ENCODE measurements at places on chromosomes 1 and 21. TPM values are rescaled to one million over a fixed set of nuclear protein-coding genes. Genes with fewer than 3 reads are reported as not detected.
A peak's percentile ranks its signal among the peaks of the same experiment; 100 is the strongest.

The C1orf210 gene
- not detected for polyA plus RNA-seq

The SMG7 gene
- polyA plus RNA-seq: 23.8 TPM

The USH2A gene
- not detected for polyA plus RNA-seq

The RUNX3 gene
- not detected for polyA plus RNA-seq

The NT5C1A gene
- not detected for polyA plus RNA-seq

The SLC35A3 gene
- 3.6 TPM for polyA plus RNA-seq

The ZNF683 gene
- polyA plus RNA-seq: not detected

The CASQ2 gene
- not detected for polyA plus RNA-seq

The IL19 gene
- not detected for polyA plus RNA-seq

The H6PD gene
- polyA plus RNA-seq: 24.5 TPM

The VANGL2 gene
- not detected for polyA plus RNA-seq

The HCN3 gene
- polyA plus RNA-seq: 4.6 TPM

The TP53BP2 gene
- 10.6 TPM for polyA plus RNA-seq

The TNFAIP8L2 gene
- 0.06 TPM for polyA plus RNA-seq

The NUAK2 gene
- 1.5 TPM for polyA plus RNA-seq

The CXADR gene
- 3.2 TPM for polyA plus RNA-seq

The OXCT2 gene
- 0.84 TPM for polyA plus RNA-seq

The GPR52 gene
- 0.33 TPM for polyA plus RNA-seq

The GNG5 gene
- polyA plus RNA-seq: 143 TPM

GRCh38 chr21:31908106-31909031 is 35.5 kb downstream of the HUNK start:
- DNase-seq: no peak

DNA sequence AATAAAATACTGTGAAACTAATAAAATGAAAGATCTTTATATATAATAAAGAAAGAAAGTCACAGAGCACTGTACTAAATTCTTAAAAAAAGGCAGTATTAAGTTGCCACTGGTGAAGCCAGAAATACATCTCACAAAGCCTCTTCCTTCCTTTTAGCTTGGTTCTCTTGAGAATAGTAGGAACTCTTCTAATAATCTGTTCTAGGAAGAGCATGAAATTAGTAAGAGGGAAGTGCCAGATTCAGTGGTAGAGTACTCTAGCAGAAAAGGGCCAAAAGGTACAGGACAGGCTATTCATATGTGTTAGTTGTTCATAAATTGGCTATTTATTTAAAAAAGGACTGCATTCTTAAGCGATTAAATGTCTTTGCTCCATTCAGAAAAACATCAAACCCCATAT is 33.7 kb downstream of the CTTNBP2NL start:
- DNase-seq: peak; percentile 43

DNA sequence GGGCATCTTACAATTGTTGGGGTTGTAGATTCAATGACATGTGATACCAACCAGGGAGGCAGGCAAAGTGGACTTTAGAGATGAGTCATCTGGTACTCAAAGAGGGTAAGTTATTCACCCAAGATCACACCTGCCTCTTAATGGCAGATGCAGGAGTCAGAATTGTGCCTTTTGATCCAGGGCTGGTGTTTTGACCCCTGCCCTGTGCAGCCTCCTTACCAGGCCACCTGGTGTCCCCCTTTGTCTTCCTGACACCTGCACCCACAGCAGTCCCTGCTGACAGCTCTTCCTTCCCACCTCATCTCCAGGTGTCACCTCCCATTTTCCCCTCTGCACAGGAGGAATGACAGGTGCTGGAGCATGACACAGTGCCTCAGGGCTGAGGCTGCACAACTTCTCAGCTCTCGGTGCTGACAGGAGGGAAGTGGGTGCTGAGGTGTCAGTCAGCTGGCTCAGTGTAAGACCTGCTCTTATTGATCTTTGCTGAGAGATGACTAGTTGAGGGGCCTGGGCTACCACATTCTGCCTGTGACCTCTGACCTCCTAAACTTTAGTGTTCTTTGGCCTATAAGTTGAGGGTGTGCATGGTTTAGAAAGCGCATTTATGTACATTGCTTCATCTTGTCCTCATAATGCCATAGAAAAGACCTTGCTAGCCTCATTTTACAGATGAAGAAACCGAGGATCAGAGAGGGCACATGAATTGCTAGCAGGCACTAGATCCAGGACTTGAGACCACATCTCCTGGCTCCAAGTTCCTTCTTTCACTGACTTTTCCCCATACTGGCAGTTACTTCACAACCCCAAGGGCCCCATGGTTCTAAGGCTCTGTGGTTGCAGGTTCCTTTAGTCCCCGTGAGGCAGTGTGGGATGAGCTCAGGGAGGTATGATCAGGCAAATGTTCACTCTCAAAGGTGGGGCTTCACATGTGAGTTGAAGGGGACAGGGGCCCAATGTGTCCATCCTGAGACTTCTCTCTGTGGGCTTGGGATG is 31.3 kb downstream of the CACNA1E start:
- DNase-seq: no peak

GRCh38 chr1:219991511-219991810 is 54.8 kb downstream of the EPRS1 start:
- no peak for DNase-seq

GRCh38 chr21:45409466-45410150 is 4.6 kb downstream of the COL18A1 start:
- DNase-seq: no peak

DNA sequence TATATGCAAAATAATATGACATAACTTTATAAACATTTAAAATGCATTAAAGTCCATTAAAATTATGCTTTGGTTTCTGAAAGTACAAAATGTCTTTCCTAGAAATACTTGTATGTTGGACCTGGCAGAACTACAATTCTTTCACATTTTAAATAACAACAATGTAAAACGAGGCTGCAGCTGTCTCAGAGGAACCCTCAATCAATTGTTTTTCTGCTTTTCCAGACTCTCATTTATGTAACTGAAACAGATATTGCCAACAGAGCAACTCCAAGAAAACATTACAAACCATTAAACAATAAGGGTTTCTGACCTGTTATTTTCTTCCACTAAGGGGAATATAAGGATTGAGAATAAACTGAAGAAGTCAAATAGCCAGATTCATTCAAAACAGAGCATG is 1193.4 kb downstream of the NCAM2 start:
- no peak for DNase-seq

DNA sequence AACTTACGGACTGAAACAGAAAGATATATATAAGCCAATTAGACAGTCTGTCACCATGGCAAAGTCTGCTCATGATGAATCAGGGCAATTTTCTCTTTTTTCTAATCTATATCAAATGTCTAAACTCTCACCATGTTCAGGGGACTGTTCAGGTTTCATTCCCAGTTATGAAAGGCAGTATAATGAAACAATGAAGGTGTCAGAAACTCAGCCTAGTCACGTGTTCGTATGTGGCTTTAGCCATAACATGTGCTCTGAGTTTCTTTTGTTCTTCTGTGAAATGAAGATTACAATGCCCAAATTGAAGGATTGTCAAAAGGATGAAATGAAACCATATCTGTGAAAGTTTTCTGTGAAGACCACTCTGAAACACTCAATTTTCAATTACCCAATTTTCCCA is 392.9 kb downstream of the DSCAM start:
- DNase-seq: no peak

GRCh38 chr1:27388337-27389005 is 4.0 kb upstream of the GPR3 start:
- peak; percentile 46 for DNase-seq

- no peak for DNase-seq
These were observed 46.2 kb downstream of the YARS1 start for GRCh38 chr1:32770741-32771548.

GRCh38 chr1:79899914-79900313 is 893.4 kb upstream of the ADGRL4 start:
- DNase-seq: peak; percentile 69

DNA sequence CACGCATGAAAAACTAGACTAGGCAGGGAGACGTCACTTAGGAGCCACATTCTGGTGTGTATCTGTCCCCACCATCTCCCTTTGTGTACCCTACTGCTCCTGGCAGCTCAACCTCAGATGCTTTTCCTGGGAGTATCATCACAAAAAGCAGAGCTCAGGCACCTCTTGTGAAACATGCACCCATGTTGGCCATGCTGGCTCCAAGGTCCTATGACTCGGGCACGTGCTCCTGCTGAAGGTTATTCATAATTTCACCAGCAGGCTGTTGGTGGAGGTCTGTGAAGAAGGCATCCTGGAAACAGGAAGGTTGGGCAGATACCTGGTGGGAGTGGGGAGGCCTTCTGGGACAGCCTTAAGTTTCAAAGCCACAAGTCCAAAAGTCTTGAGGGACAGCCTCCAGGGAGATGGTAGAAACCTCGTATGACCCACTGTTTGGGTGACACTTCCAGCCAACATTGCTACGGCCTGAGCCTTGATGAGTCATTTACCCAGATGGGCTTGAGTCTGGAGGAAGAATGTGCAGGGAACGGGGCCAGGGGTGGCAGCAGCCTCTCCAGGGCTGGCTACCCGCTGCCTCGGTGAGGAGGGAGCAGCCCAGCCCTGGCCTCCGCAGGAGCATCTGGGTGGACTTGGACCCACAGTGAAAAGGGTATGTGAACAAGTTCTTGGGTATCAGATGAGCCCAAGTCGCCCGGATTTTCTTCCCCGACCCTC is 75.8 kb downstream of the PGBD5 start:
- no peak for DNase-seq

- no peak for DNase-seq
These were observed 24.8 kb downstream of the TP53BP2 start for GRCh38 chr1:223820971-223821370.

GRCh38 chr21:16891821-16892220 is 621.0 kb upstream of the CXADR start:
- peak; percentile 88 for DNase-seq

DNA sequence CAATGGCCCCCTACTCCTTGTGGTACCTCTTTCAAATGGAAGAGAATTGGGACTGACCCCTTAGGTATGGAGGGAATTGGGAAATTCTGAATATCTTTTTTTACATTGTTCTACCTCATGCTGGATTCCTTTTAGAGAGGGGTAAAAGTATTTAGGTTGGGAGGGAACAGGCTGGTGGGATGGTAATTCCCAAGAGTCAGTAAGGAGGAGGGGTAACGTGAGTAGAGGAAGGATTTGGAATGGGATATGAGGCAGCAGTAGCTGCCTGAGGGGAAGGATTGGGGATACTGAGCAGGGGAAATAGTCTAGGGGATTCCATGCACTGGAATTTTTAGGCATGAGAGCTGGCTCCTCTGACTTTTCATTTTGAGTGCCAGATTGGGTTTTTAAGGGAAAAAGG is 3.8 kb upstream of the AADACL3 start:
- DNase-seq: no peak

DNA sequence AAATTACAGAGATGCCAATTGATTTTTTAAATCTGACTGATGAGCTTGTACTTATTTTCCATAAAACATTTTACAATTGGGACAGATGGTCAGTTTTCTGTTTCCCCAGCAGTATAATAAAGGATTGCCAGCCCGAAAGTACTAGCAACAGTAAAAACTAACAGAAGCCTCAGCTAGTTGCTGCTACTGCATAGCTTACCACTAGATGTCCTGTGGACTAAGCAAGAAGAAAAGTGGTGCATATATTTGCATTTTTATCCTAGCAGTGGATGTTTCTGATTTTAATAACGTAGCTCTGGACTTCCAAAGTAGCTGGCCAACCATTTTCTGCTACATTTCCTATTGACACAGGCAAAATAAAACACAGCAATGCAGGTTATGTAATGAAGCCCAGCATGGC is 241.5 kb downstream of the BARHL2 start:
- no peak for DNase-seq

DNA sequence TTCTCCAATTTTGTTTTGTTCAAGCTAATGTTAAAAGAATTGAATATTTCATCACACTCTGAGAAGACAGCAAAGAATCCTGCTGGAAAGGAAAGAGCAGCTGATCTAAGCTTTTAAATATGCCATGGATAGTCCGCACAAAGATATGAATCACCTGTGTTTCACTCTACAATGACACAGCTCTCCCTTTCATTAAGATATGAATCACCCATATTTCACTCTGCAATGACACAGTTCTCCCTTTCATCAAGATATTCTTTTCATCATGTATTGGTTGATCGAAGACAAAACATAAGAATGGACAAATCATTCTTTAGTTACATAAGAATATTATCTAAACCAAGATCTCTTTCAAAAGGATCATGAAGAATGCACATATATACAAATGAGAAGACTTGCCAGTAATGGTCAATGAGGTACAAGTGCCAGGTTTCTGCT is 367.3 kb downstream of the SMYD3 start:
- DNase-seq: peak; percentile 69

DNA sequence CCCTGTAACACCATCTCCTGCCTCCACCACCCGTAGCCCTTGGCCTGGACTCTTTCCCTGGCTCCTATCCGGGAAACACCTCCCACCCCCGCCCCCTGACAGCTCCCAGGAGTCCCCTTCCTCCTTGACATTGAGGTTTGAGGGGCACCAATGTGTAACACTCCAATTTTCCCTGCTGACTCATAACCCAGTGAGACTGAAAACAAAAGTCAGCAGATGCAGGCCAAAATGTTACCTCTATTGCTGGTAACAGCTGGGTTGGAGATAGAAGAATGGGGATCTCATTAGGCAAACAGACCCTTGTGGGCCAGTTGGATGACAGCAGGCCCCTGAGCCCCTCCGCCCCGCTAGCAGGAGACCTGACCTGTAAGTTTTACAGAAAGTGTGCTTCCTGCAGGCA is 237.2 kb downstream of the KAZN start:
- DNase-seq: no peak

DNA sequence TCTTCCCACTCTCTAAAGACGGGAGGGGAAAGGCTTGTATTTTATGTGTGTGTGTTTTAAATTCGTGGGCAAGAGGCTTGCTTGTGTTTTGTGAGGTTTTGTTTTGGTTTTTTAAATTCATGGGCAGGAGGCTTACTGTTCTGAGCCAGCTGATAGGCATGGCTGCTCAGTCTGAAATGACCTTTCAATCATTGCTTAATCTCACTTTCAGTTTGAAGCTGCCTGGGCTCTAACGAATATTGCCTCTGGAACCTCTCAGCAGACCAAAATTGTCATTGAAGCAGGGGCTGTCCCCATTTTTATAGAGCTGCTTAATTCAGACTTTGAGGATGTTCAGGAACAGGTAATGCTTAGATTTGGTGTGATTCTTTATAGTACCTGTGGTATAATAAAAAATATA is 20.3 kb upstream of the TXLNA start:
- DNase-seq: no peak

DNA sequence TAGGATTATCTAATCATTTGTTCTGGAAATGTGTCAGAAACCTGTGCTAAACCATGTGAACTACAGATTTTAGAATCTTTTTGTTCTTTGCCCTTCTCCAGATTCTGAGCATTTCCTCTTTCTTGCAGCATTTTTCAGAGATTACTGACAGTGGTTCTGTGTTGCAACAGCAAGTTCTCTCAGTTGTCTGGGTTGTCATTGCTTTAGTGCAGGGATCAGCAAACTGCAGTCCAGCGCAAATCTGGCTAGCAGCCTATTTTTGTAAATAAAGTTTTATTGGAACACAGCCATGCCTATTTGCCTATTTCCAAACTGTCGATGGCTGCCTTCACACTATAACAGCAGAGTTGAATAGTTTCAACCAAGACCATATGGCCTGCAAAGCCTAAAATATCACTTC is 66.3 kb upstream of the LRRC8D start:
- no peak for DNase-seq

- DNase-seq: no peak
These were observed 4.4 kb downstream of the CHTOP start for GRCh38 chr1:153638261-153638660.

All from endothelial cell of umbilical vein (primary cell).